ENCODE measurements at places on chromosomes 12 and 14.

DNA sequence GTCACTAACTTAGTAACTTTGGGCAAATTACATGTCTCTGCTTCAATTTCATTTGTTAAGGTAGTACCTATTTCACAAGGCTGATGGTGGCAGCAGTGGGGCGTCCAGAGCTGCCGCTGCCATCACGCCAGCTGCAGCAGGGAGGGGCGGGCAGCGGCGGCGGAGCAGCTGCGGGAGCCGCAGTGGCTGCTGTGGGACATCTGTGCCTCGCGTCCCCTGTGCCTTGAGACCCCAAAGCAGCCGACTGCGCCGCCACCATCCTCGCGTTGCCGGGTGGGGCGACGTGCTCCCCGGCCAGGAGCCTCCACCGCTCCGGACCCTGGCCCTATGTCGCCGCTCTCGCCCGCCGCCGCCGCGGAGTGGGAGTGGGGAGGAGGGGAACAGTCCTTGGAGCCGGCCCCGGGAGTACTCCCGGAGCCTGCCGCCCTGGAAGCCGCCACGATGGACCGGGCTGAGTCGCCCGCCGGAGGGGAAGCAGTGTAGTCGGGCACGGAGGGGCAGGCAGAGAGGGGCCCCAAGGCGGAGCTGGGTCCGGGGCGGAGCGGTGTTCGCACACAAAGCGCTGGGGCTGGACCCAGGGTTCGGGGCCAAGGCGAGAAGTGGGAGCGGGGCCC, 51.4 kb downstream of the A2M start:
- peak; percentile 49 for DNase-seq

DNA sequence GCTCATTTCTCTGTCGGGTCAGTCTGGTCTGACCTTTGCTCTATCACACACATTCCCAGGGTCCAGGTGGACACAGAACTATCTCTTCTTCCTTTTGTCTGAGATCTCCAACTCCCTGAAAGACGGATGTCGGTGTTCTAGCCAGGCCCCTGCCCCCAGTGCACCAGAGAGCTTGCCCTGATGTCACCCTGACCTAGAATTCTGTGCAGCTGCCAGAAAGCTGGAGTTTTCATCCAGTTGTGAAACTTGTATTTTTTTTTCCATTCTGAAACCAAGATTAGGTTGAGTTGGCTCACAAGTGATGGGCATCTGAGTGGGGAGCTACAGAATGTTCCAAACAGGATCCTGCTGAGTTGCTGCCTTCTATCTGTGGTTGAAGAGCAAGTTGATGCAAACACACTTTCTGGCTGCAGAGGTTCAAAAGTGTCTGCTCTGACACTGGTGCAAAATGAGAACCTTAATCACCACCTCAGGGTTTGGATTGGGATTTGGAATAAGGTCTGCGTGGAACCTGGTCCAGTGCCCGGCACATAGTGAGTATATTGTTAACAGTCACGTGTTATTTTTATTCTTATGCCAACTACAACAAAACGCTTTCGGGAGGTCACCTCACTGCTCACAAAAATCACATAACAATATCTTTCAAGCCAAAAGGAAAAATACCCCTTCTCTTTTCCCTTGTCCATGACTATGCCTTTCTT, 211.5 kb downstream of the SLC15A4 start:
- no peak for DNase-seq

DNA sequence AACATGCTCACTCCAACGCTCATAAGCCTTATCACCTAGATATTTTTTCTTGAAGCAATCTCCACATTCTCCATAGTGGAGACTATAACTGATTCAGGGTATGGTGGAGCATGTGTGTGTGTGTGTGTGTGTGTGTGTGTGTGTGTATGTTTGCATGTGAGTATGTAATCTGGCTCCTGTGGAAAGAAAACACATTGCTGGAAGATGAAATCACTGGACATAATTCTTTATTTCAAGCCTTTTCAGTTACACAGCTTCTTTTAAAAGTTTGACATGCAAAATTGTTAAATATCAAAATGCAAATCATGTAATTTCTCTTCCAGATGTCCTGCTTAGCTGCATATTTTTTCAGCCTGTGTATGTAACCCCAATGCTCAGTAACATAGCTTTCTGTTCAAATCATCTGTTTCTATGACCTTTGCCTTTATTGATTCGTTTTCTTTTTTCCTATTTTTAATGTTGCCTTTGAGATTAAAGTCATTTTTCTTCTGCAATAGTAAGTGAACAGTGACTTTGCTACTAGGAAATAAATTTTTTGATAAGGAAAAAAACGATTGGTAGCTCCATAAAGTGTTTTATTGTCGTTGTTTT, 80.5 kb upstream of the BTG1 start:
- no peak for DNase-seq

- no peak for DNase-seq
Observed at GRCh38 chr14:75430526-75430925, 2.7 kb downstream of the JDP2 start.

- DNase-seq = no peak
Observed at GRCh38 chr14:68521557-68521901, 271.3 kb downstream of the ZFP36L1 start.

DNA sequence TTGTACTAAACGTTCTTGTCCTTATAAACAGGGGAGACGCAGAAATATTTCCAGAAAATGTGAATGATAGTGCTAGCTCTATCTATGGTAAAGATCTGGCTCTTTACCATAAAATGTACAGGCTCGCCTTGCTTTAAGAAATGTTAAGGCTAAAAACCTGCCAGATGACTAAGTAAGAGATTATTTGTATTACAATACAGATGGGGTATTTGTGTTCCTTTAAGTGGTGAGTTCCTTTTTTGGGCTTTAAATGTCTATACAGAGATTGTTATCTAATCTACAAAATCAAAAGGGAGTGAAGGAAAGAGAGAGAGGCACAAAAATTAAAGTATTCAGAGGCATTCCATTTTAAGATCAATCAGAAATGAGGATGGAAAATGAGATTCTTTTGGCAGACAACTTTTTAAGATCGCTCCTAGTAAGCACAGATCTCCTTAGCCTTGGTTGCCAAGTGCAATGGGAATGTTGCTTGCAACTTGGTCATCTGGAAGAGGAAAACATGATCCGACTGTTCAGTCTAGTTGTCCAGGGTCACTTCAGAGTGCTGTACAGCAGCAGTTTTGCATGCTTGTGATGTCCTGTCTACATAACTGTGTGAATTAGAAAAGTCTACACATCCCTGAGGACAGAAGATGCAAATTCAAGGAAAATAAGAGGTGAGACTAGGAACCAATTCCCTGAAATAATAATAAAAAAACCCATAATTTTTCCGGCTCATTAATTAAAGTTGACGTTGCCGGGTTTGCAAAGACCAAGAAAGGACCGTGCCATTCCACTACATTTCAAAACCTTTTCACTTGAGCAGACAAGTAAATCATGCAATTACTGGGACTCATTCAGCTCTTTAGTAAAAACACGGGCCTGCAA, 380.8 kb downstream of the EGLN3 start:
- no peak for DNase-seq

- DNase-seq = no peak
Observed at GRCh38 chr12:47277972-47278448, 198.3 kb upstream of the AMIGO2 start.

DNA sequence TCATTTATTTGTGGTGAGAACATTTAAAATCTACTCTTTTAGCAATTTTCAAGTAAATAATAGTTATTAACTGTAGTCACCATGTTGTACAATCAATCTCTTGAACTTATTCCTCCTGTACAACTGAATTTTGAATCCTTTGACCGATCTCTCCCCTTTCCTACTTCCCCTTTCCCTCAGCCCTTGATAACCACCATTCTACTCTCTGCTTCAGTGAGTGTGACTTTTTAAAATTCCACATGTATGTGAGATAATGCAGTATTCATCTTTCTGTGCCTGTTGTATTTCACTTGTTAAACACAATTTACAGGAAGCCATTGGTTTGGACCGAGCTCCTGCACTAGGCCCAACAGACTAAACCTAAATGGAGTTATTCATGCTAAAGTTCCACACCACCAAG, 458.9 kb upstream of the PDE3A start:
- DNase-seq = no peak

DNA sequence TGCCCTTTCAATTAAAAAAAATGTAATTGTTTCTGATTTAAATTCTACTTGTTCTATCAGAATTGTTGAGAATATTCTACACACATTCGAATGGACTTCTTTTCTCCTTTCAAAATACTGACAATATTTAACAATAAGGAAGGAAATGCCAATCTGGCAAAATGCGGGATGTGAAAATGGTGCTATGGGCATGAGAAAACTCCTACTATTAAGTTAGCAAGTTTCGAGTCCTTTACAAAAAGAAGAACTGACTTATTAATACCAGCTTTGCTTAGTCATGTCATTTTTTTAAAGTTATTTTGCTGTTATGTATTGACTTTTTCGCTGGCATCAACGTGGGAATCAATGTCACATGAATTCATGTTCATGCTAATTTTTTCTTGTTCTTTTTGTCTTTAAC, 31.7 kb upstream of the ARL1 start:
- DNase-seq = no peak

DNA sequence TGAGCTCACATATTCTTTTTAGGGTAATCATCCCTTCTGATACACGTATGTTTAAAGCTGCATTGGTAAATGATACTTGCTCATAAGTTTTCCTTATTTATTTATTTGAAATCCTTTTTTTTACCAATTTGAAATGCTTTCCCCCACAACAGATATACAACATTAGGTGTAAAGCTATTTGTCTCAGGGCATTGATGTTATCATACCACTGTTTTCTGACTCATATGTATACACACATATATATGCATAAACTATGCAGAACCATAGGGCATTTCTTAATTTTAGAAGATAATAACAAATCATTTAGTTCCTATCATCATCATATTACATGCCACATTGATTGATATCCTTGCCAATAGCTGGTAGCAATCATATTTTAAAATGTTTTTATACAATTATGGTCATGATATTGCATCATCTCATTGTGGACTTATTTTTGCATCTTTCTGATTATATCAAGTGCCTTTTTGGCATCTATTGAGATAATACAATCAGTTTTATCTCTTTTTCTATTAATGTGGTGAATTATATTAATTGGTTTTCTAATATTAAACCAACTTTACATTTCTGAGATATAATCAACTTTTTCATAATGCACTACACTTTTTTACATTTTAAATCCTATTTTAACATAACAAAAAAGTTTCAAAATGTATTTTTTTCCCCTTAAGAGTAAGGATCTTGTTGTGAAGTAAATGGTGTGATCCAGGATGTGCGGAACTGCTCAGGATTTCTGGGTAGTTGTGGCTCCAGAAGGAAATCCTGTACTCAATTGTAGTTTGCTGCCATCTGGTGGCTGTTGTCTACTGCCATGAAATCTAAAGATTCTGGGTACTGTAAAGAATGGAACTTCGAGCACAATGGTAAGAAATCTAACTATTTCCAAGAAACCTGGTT, 16.7 kb downstream of the OR9K2 start:
- no peak for DNase-seq

GRCh38 chr12:24815114-24815423, 133.8 kb downstream of the BCAT1 start:
- no peak for DNase-seq

GRCh38 chr14:68834816-68835215, 41.9 kb upstream of the ZFP36L1 start:
- DNase-seq = no peak

GRCh38 chr12:114213055-114213581, 192.8 kb downstream of the TBX5 start:
- DNase-seq = no peak

- DNase-seq = no peak
Observed at GRCh38 chr12:102816816-102817434, 100.1 kb downstream of the PAH start.

DNA sequence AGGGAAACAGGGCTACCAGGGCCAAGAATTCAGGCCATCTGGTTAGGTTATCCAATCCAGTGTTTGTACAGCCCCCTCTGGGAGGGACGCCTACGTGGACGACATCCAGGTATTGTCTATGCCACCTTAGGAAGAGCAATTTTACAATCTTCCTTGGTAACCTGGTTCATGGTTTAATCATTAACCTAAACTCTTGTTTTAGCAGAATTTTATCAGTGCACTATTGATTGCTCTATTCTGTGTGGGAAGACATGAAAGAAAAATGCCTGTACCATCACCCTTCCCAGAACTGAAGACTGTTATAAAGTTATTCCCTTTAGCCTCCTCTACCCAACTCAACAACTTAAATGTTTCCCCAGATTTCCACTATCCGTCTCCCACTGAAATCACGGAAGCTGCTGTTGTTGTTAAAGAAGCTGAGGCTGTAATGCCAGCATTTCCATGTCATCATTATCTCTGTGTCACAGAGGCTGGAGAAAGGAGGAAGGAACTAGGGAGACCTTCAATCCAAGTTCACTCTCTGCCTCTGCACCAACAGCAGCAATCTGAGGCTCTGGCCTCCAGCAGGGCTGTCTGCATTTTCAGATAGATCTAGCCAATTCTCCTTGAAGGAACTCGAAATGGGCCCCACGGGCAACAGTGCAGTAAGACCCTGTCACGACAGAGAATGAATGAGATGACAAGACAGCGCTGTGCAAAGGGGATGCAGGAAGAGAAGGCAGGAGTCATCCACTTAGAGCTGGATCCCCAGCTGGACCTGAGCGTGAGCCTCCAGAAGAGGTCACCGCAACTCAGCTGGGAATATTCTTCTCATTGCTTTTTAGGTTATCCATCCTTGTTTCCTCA, 183.4 kb upstream of the GZMB start:
- no peak for DNase-seq

GRCh38 chr12:131775392-131776236, 52.6 kb upstream of the MMP17 start:
- no peak for DNase-seq

- no peak for DNase-seq
Observed at GRCh38 chr14:87524011-87524410, 469.0 kb downstream of the GALC start.

GRCh38 chr12:9264546-9264945, 56.4 kb upstream of the PZP start:
- no peak for DNase-seq

DNA sequence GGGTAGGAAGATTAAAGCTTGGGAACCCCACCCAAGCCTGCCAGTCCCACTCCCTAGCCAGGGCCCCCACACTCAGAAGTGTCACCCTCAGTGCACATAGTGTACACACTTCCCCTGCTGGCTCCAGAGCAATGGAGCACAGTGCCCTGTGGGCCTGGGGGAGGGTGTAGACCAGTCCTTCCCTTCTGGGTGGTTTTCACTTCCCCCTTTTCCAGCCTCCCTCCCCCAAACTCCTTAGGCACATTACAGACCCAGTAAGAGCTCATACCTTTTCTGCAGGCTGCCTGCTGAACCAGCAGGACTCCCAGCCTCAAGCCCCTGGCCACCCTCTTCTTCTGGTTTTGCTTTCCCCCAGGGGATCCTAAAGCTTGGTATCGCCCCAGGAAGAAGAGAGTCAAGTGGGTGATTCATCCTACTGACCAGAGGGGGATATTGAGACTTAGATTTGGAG, at the start of gene ZNF385A:
ZNF385A (minus strand) TSS at position 143 of the 451 bp plus-strand sequence. CDS start 219 bp downstream, outside the sequence.
- DNase-seq = no peak

- DNase-seq = no peak
Observed at GRCh38 chr14:43336351-43336750, 1170.7 kb downstream of the FSCB start.
